Stimulated activated CD8-positive, alpha-beta memory T cell treated with anti-CD3 and anti-CD28 coated beads, Interleukin-2, amount 100 ng/mL, for 48 hours (primary cell): ENCODE measurements at places on chromosomes 1 and 21.

DNA sequence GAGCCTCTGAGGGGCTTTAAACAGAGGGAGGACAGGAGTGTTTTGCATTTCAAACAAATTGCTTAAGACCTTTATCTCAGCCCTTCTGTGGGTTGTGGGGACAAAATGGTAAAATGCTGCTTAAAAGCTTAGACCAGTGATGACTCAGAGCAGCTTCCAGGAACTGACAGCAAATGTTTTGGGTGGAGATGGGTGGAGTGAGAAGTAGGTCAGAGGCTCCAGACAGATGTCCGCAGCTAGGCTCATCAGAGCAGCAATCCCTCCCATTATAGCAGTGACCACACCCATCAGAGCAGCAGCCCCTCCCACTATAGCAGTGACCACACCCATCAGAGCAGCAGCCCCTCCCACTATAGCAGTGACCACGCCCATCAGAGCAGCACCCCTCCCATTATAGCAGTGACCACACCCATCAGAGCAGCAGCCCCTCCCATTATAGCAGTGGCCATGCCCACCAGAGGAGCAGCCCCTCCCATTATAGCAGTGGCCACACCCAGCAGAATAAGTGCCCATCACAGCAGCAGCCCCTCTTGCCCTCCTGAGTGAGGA is 532.2 kb downstream of the MATN1 start:
- no peak for DNase-seq

DNA sequence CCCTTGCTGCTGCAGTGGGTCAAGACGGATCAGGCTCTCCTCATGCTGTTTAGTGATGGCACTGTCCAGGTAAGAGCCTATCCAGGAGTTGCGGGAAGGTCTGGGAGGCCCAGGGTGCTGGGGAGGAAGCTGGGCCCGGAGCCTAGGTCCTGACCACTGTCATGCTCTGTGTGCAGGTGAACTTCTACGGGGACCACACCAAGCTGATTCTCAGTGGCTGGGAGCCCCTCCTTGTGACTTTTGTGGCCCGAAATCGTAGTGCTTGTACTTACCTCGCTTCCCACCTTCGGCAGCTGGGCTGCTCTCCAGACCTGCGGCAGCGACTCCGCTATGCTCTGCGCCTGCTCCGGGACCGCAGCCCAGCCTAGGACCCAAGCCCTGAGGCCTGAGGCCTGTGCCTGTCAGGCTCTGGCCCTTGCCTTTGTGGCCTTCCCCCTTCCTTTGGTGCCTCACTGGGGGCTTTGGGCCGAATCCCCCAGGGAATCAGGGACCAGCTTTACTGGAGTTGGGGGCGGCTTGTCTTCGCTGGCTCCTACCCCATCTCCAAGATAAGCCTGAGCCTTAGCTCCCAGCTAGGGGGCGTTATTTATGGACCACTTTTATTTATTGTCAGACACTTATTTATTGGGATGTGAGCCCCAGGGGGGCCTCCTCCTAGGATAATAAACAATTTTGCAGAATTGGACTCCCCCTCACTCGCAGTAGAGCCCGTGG is 1.7 kb downstream of the DYNLT4 start:
- no peak for DNase-seq

DNA sequence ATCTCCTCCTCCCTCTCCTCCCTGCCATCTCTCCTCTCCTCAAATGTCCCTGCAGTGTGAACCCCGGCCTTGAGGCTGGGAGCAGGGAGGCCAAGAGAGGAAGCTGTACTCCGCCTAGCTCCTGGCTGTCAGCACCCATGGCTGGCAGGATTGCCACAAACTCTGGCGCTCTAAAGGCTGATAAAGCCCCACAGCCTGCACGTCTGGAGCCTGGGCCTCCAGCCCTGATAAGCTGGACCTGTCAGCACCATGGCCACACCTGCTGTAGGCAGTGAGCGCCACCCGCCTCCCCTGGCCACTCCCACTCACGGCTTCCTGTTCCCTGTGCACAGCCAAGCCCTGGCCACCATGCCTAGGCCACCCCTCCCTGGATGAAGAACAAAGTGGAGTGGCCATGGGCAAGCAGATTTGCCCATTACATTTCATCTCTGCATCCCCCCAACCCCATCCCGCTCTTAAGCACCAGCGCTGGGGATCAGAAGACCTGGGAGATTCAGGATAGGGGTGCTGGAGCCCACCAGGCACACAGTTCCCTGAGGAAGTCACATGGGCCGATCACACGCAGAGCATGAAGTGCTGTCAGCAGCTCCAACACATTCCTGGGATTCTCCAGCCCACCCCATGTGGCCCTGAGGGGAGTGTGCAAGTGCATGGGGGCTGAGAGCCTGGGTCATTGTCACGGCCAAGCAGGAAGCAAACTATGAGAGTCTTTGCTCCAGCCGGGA is 24.2 kb upstream of the NPPB start:
- no peak for DNase-seq

- DNase-seq, result no peak
These were observed 448.6 kb downstream of the SETD4 start for GRCh38 chr21:35611708-35612132.

GRCh38 chr1:54122992-54123391 is 29.8 kb downstream of the CDCP2 start:
- DNase-seq, result no peak

DNA sequence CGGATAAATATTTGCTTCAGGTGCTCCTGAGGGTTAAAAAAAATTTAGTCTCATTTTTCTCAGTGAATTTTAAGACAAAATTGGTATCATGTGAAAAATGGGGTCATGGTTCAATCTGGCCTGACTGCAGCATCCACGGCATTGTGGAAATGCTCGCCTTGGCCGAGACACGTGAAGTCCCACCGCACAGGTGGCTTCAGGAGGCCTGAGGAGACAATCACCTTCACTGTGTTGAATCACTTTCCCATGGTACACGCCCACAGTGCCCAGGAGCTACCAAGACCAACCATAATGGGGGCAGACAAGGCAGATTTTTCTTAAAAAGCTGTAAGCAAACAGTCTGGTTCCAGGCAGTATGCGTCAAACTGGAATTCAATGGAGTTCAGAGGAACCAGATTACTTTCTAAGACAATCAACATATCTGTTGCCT is 11.0 kb upstream of the CPLANE2 start:
- no peak for DNase-seq

- DNase-seq, result no peak
These were observed 31.8 kb downstream of the USP25 start for GRCh38 chr21:15761507-15762100.

GRCh38 chr1:239960366-239960765 is 131.3 kb upstream of the FMN2 start:
- DNase-seq, result no peak

GRCh38 chr1:37797750-37798345 is 4.2 kb downstream of the MANEAL start:
- no peak for DNase-seq

DNA sequence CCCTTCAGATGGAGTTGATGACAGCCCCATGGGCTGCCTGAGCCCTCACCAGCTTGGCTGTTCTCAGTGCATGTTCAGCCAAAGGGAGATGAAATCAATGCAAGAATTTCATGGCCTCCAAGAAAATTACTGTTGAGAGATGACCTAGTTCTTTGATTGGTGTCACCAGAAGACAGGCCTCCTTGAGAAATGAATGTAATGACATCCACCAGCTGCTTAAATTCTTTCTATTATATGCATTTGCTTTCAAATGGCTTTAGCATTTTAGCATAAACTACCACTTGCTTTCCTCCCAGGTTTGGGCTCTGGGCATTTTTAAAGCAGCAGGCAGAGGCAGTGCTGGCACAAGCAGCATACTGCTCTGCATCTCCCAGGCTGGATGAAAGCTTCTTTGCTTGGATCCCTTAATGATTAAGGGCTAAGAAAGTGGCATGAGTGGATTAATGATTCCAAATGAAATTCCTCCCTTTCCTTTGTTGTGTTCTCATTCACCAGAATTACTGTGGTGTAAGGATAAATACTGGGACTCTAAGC is 278.4 kb downstream of the ZNF326 start:
- DNase-seq, result no peak

- no peak for DNase-seq
These were observed 15.6 kb upstream of the AIM2 start for GRCh38 chr1:159092036-159092760.

DNA sequence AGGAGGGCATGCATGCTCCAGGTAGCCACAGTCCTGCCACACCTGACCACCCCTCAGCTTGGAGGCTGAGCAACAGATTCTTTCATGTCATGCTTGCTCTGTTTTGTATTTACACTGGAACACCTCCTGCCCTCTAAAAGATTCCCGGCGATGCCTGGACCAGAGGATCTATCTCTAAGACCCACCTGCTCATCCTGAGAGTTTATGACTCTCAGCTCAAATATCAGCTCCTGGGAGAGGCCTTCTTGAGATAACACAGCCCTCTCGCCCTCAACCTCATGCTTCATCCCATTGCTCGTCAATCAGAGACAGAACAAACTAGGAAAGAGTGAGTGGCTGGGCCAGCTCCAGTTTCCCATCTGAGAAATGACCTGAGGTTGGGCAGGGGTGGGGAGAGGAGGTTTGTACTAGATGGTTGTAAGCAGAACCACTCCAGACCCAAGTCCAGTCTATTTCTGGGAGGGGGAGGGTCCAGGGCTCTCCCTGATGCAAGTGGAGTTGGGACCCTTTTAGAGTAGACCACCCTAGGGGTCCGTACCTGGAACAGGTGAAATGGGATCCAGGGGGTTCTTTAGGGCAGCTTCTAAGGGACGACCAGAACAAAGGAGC is 524.5 kb downstream of the MATN1 start:
- DNase-seq, result no peak

DNA sequence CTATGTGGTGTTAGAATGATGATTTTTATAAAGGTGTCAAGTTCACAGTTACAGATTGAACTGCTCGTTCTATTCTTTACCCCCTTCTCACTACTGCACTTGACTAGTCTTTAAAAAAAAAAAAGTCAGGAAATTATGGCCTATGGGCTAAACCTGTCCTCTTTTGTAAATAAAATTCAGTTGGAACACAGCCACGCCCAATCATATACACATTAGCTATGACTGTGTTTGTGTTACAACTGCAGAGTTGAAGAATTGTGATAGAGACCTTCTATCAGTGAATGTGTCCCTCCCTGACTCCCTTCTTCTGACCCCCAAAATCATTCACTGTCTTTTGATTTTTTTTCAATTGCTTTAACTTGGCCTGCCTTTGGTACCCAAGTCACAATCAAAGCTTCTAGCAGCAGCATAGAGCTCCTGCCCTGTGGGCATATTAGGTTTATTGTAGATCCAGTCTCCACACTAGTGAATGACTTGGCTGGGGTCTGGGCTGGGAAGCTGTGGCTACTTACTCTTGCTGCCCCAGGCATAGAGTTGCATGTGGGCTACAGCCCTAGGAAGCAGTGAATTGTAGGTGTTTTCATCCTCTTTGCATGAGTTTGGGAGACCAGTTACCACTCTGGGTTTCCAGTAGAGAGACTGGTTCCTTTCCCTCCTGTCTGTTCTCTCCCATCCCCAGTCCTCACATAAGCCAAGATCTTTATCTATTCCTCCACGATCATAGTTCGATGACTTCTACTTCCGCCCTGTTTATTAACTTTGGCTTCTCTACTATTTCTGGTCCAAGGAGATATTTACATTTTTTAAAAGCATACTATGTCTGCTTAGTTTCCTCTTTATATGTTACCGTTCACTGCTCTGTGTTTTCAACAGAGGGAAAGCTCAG is 249.9 kb downstream of the FMN2 start:
- no peak for DNase-seq

- no peak for DNase-seq
These were observed 16.1 kb downstream of the H6PD start for GRCh38 chr1:9250411-9251381.
